Stomach (tissue), 19 donors: ENCODE measurements at places on chromosomes 13 and 19. TPM values are rescaled to one million over a fixed set of nuclear protein-coding genes. Genes with fewer than 3 reads are reported as not detected.

Gene MYO1F
- total RNA-seq: 27.2 TPM

Gene OR7E24
- not detected for total RNA-seq

Gene CPB2
- total RNA-seq: not detected

Gene S1PR5
- not detected for total RNA-seq

Gene TMPRSS9
- total RNA-seq: not detected

Gene THSD1
- 8.4 TPM for total RNA-seq

Gene GRIN3B
- not detected for total RNA-seq

Gene ZNF556
- total RNA-seq: not detected

Gene SPIB
- total RNA-seq: 53.3 TPM

Gene SRRM5
- not detected for total RNA-seq

Gene CEACAM1
- 3.9 TPM for total RNA-seq

Gene ZNF808
- total RNA-seq: 41.5 TPM

Gene CEBPA
- total RNA-seq: 167 TPM

Gene MUC16
- 0.45 TPM for total RNA-seq
